ENCODE measurements at places on chromosomes 4 and X. TPM values are rescaled to one million over a fixed set of nuclear protein-coding genes. Genes with fewer than 3 reads are reported as not detected.

PLXNB3 gene
- total RNA-seq: 0.89 TPM

GRCh38 chr4:65943076-65943475 lies 272.8 kb upstream of the EPHA5 start:
- H3K27me3 ChIP-seq: no peaks in the 10 kb centered on the region
- H3K4me1 ChIP-seq: no peaks in the 10 kb centered on the region
- no peak overlapping the region for H3K4me3 ChIP-seq
- peak; percentile 1 for DNase-seq
- H3K36me3 ChIP-seq: no peaks in the 10 kb centered on the region

SYTL5 gene
- total RNA-seq: 0.13 TPM

SMIM14 gene
- total RNA-seq: 13.7 TPM

Measured in muscle of leg (tissue), 16 donors.